ENCODE measurements at places on chromosomes 13 and 19.

DNA sequence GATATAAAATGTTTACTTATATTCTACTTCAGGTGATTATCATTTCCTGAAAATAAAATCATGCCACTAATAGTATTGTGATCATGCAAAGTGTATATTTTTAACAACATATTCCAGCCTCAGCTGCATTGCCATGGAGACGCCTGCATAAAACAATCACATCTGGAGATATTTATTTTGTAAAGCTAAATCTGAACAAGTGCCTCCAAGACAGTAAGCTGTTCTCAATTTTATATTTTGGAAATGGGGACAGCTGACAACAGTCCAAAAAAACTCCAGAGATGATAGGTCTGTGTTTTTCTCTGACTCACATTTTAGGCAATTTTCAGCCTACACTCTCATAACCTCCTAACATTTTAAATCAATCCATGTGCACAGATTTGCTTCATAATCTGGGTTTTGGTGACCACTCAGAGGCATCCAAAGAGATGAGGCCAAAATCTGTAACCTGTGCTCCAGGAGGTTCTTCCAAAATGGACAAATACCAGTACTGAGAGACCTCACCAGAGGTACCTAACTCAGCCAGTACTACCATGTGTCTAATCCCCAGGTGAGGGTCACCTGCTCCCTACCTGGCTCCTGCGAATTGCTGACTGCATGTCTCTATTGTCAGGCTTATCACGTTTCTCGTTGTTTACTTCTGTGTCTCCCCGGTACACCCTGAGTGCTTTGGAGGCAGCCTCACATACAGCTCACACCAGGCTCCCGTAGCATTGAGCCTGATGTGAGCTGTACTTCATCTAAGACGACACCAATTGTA, 62.7 kb downstream of the COL4A1 start:
- DNase-seq: no peak

- DNase-seq: no peak
Measured at GRCh38 chr13:50412046-50412617, 396.9 kb downstream of the KCNRG start.

- no peak for DNase-seq
Measured at GRCh38 chr13:78239714-78240113, 321.1 kb upstream of the EDNRB start.

DNA sequence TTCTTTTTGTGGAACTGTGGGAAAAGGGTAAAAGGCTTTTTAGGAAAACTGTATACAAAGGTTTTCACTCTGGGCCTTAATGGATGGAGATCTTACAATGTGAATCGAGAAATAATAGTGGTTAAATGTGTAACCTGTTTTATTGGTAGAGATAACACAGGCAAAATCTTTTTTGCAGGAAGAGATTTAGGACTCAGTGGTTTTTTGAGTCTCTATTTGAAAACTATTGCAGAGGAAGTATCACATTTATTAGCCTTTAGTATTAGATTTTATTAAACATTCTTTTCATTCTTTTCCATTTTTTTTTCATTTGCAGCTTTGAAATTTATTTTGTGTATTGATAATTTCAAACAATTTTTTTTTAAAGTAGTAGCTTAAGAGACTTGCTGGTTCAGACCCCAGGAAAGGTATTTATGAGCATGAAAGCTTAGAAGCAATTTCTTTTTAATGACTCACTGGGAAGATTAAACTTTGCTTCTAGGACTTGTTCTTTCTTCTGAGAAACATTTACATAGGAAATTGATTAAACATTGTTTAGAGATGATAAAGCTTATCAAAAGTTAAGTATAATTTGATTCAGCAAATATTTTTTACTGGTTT, 10.5 kb downstream of the KLF5 start:
- DNase-seq: no peak

GRCh38 chr19:36013280-36014011, 567 bp downstream of the ALKBH6 start:
- DNase-seq: no peak

DNA sequence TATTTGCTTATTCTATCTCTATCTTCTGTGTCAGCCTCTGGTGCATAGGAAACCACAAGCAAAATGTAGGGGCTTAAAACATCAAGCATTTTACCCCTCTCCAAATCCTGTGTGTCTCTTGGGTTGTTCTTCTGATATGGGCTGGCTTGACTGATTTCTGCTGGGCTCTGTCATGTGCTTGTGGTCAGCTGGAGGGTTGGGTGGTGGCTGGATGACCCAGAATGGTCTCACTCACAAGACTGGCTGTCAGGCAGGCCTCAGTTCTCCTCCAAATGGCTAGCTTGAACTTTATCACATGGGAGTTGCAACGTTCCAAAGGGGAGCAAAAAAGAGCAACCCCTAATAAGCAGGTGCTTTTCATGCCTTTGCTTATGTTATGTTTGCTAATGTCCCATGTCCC, 9.6 kb upstream of the LYPD5 start:
- DNase-seq: no peak

DNA sequence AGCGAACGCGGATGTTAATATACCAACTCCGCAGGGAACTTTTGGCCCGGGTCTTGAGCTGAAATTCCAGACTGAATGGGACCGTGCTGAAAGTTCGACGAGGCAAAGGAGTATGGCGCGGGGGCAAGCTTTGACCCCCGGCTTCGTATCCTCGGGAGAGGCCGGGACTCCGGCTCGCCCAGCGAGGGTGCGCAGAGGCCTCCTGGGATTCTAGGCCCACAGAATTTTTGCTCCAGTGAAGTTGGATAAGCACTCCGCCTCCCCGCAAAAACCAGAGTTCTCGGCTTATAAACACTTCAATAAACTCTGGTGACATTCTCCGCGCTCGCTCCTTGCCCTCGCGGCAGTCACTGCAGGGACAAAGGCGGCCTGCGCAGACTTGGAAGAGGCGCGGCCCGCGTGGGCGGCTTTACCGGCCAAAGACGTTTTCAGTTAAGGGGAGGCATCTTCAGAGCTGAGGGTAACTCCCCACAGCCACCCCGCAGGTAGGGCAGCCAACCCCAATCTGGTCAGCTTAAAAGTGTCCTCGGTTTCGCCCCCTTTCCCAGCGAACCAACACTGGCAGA, 112.6 kb downstream of the KCNRG start:
- DNase-seq: no peak

DNA sequence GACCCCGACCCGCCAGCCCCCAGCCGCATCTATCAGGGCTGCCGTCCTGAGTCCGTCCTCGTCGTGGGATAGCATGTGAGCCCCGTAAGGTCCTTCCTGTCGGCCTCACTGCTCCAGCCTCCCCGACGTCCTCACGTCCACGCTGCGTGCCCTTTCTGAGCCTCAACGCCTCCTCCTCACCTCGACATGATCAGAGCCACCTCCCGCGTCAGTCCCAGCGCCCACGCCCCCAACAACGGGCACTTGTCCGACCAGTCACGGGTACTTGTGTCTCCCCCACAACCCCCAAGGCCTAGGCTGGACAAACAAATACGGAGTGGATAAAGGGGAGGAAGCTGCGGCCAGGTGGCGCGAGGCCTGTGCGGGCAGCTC, 665 bp downstream of the ZNF497 start:
- DNase-seq: no peak

- DNase-seq: no peak
Measured at GRCh38 chr19:14515501-14516047, 2.6 kb downstream of the DNAJB1 start.

GRCh38 chr13:90623318-90624011, 724.0 kb upstream of the MIR17HG start:
- no peak for DNase-seq

DNA sequence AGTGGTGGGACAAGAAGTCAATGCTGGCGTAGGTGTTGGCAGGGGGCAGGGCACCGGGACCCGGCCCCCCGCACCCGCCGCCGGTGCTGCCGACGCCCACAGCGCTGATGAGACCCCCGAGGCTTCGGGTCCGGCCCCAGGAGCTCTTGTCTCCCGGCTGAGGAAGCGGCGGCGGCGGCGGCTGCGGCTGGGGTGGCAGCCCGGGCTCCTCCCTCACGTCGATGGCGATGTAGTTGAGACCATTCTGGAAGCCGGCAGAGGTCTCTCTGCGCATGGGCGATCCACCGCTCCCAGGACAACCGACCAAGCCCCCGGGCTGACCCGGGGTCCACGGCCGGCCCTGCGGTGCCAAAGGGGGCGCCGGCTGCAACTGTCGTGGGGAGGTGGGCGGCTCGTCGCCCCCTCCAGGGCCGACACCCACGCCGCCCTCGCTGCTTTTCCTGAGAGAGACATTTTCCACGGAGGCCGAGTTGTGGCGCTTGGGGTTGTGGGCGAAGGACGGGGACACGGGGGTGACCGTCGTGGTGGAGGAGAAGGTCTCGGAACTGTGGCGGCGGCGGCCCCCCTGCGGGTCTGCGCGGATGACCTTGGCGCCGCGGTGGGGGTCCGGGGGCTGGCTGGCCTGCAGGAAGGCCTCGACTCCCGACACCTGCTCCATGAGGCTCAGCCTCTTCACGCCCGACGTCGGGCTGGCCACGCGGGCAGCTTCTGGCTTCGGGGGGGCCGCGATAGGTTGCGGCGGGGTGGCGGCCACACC, 4.1 kb downstream of the IRS2 start:
- no peak for DNase-seq

- DNase-seq: no peak
Measured at GRCh38 chr13:102879793-102880499, 34.1 kb downstream of the ERCC5 start.

DNA sequence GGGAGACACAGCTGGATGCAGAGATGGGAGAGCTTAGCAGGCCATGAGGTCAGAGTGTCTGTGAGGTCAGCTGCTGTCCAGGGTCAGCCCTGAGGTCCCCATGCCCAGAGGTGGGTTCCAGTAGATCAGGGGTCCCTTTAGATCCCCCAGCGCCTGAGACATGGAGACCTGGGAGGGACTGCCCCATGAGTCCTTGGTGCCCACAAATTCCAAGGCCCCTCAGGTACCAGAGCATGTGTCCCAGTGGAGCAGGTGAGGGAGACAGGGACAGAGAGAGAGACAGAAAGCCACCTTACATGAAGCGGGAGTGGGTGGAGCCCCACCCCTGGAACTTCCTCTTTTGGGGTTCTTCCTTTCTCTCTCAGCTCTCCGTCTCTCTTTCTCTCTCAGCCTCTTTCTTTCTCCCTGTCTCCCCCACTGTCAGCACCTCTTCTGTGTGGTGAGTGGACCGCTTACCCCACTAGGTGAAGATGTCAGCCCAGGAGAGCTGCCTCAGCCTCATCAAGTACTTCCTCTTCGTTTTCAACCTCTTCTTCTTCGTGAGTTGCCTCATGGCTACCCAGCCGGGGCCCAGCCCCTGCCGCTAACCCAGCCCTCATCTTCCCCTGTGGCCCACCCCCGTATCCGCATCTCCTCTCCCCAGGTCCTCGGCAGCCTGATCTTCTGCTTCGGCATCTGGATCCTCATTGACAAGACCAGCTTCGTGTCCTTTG, at the start of gene CD37:
Gene CD37 (plus strand): TSS at position 336 of the 713 bp plus-strand sequence. CDS start 135 bp downstream, at position 471.
- DNase-seq: no peak

DNA sequence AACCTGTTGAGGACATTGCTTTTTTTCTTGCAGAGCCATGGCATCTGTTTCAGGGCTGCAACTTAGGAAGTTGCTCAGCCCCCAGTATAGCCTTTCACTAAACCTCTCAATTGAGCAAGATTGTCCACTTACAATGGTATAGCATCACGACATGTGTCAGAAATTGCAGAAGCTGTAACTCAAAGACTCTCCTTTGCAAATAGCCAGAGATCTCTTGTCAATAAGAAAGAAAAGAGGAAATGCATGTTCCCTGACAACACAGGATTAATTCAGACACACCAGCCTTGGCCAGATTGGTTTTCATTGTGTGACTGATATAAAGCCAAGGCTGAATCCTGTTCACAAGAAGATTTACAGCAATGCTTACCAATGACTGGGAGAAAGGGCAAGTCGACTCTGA, 38.7 kb upstream of the CYSLTR2 start:
- no peak for DNase-seq

DNA sequence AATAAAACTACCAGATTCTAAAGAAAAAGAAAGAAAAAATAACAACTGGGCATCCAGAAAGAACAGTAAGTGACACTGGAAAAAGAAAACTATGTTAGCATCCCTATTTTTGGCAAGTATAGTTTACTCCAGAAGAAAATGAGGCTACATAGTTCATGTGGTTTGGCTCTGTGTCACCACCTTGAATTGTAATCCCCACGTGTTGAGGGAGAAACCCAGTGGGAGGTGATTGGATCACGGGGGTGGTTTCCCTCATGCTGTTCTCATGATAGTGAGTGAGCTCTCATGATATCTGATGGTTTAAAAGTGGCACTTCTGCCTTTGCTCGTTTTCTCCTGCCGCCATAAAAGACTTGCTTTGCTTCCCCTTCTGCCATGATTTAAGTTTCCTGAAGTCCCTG, 76.9 kb downstream of the ITGBL1 start:
- no peak for DNase-seq

DNA sequence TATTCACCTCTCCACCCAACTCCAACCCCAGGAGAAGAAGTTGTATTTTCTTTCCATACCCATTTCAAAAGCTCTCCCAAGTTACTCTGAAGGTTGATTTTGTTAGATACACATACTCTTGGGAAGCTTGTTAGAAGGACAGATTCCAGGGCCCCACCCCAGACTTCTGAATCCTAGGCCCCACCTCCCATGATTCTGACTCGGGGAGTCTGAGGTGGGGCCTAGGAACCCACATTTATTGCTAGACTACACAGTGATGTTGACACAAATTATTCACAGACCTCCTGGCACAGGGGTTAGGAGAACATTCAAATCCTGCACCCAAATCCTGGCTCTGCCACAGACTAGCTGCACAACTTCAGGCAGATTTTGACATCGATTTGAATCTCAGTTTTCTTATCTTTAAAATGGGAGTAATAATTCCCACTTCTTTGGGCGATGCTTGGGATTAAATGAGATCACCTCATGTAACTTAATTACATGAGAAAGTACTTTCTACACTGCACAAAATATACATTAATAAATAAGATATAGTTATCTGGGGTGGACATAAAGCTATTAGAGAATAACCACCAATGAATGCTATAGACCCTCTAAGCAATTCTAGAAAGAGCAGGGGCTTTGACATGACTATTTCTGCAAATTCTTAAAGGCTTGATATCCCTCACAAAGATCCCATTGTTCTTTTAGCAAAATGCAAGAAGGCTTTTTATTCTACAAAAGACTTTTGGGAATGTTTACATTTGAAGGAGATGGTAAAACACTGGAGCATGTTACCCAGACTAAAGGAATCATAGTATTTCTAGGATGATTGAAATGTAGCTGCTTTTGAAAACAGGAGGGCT, 18.0 kb downstream of the MBNL2 start:
- no peak for DNase-seq

- DNase-seq: no peak
Measured at GRCh38 chr13:95627590-95627989, 16.9 kb downstream of the DZIP1 start.

GRCh38 chr19:1150333-1151036, 23.6 kb downstream of the SBNO2 start:
- no peak for DNase-seq

DNA sequence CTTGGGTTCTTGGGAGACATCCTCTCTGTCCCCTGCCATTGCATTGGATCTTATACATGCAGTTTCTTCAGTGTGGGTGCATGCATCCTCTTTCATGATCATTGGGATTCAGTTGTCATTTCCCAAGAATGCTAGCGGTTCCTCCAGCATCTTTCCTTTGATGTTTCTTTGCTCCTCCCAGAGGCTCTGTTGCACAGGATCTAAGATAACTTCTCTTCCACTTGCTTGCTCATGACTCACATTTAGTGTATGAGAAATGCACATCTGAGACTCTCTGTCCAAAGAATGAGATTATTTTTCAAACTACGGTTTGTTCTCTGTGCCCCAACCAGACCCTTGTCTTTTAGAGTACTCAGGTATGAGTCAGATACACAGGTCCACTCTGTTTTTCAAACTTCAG, 197.1 kb downstream of the NDFIP2 start:
- no peak for DNase-seq

All from stimulated activated CD8-positive, alpha-beta memory T cell treated with anti-CD3 and anti-CD28 coated beads, Interleukin-7, amount 100 ng/mL, for 1 hour (primary cell).